ENCODE measurements at places on chromosomes 5 and 9. TPM values are rescaled to one million over a fixed set of nuclear protein-coding genes. Genes with fewer than 3 reads are reported as not detected.

DNA sequence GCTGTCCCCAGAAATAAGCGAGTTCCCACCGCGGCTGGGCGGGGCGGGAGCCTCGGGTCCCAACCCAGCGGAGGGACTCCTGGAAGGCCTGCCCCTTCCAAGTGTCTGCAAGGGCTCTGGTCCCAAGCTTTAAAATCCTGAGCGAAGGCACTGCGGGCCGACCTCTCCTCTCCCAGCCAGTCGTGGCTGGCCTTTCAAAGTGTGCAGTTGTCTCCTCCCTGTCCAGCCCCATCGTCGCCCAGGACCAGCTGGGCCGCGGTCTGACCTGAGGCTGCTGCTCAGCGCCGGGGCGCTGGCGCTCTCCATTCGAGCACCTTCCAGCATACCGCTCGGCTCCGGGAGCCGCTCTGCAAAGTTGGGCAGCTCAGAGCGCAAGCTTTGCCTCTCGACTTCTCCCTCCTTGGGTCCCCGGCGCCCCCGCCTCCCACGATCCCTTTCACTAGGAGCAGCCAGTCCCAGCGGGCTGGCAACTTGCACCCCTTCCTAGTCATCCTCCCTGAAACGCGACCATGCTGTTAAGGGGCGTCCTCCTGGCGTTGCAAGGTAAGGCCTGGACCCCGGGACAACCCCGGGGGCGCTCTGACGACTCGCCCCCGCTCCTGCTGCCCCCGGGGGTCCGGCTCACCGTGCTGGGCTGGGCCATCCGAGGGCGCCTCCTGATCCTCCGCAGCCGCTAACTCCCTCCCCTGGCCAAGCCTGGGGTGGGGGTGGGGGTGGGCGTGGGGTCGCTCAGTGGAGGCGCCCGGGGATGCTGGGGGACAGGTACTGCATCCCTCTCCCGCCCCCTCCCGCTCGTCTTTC lies at the start of gene MAMDC2:
Gene MAMDC2 (plus strand): TSS at position 160 of the 801 bp plus-strand sequence. CDS start 350 bp downstream, at position 510.
- DNase-seq: peak; percentile 63

Gene LCN9
- total RNA-seq: not detected

- no peak for DNase-seq
Measured at GRCh38 chr5:89473196-89473595, 590.2 kb upstream of the MEF2C start.

Gene XRCC4
- 17.1 TPM for total RNA-seq

Gene IFNK
- total RNA-seq: not detected
